ENCODE measurements at places on chromosomes 6 and 20. TPM values are rescaled to one million over a fixed set of nuclear protein-coding genes. Genes with fewer than 3 reads are reported as not detected.

RCAN2 gene
- total RNA-seq, result 15.7 TPM

GRCh38 chr6:90156861-90157260, 139.8 kb downstream of the BACH2 start:
- DNase-seq, result no peak
- H3K27me3 ChIP-seq, result no peaks in the 10 kb centered on the region
- peaks cover 3% of the 10 kb centered on the region for H3K4me1 ChIP-seq
- H3K4me3 ChIP-seq, result no peak overlapping the region
- H3K27ac ChIP-seq, result no peak overlapping the region

ZNF217 gene
- total RNA-seq, result 21.4 TPM

- H3K27me3 ChIP-seq, result no peaks in the 10 kb centered on the region
- peaks cover 27% of the 10 kb centered on the region for H3K4me1 ChIP-seq
- peak; percentile 86 for DNase-seq
- peaks cover 25% of the 10 kb centered on the region for H3K36me3 ChIP-seq
- H3K4me3 ChIP-seq, result peak within 1 kb of the TSS; percentile 97
- peak within 1 kb of the TSS; percentile 92 for H3K27ac ChIP-seq
Measured at GRCh38 chr6:26457806-26458688, at the start of gene BTN2A1. Gene BTN2A1 (plus strand): TSS chr6:26457955. CDS start chr6:26458637, 682 bp downstream.

CALHM6 gene
- total RNA-seq, result 8.2 TPM

- no peaks in the 10 kb centered on the region for H3K4me1 ChIP-seq
- H3K4me3 ChIP-seq, result no peak overlapping the region
- no peak overlapping the region for H3K27ac ChIP-seq
- DNase-seq, result no peak
- no peaks in the 10 kb centered on the region for H3K36me3 ChIP-seq
Measured at GRCh38 chr6:152720974-152721373, 23.3 kb downstream of the MYCT1 start.

BICRAL gene
- 23.9 TPM for total RNA-seq

GRCh38 chr6:75613056-75613501, 11.4 kb downstream of the SENP6 start:
- no peaks in the 10 kb centered on the region for H3K27me3 ChIP-seq
- H3K4me3 ChIP-seq, result no peak overlapping the region
- H3K27ac ChIP-seq, result peak overlapping the region; percentile 73
- H3K36me3 ChIP-seq, result no peaks in the 10 kb centered on the region
- no peak for DNase-seq

GRCh38 chr6:10587656-10588406, 66.7 kb downstream of the GCNT2 start:
- H3K27me3 ChIP-seq, result no peaks in the 10 kb centered on the region
- no peaks in the 10 kb centered on the region for H3K36me3 ChIP-seq
- no peak overlapping the region for H3K4me3 ChIP-seq
- H3K4me1 ChIP-seq, result no peaks in the 10 kb centered on the region
- H3K27ac ChIP-seq, result no peak overlapping the region
- DNase-seq, result no peak

SEMG1 gene
- total RNA-seq, result not detected

MYLK2 gene
- total RNA-seq, result 1.3 TPM

- peaks cover 13% of the 10 kb centered on the region for H3K4me1 ChIP-seq
- H3K4me3 ChIP-seq, result no peak overlapping the region
- H3K27ac ChIP-seq, result no peak overlapping the region
- no peaks in the 10 kb centered on the region for H3K27me3 ChIP-seq
- DNase-seq, result no peak
- H3K36me3 ChIP-seq, result no peaks in the 10 kb centered on the region
Measured at GRCh38 chr6:128516514-128516898, 3.9 kb downstream of the PTPRK start.

- DNase-seq, result no peak
- no peaks in the 10 kb centered on the region for H3K36me3 ChIP-seq
- no peak overlapping the region for H3K4me3 ChIP-seq
- H3K4me1 ChIP-seq, result no peaks in the 10 kb centered on the region
- peaks cover 2% of the 10 kb centered on the region for H3K27me3 ChIP-seq
Measured at GRCh38 chr6:166778046-166778445, 151.0 kb upstream of the RPS6KA2 start.

BPIFB4 gene
- not detected for total RNA-seq

DNA sequence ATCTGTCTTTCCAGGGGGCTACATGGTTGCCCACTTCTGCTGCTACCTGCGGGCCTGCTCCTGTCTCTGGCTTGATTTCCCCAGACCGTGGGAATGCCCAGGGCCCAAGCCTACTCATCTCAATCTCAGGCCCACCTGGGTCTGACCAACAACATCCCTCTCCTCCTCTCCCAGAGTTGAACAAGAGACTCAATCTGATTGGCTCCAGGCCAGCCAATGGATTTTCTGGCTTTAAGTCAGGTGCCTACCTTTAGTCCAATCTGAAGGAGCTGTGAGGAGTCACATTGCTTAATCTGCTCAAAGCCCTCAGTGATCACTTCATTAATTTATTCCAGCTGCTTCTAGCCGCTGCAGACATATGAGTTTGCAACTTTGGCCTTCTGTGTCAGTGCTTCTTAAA, 162.4 kb upstream of the KCNG1 start:
- H3K36me3 ChIP-seq, result no peaks in the 10 kb centered on the region
- H3K27me3 ChIP-seq, result no peaks in the 10 kb centered on the region
- no peak overlapping the region for H3K27ac ChIP-seq
- no peak overlapping the region for H3K4me3 ChIP-seq
- H3K4me1 ChIP-seq, result no peaks in the 10 kb centered on the region

DNA sequence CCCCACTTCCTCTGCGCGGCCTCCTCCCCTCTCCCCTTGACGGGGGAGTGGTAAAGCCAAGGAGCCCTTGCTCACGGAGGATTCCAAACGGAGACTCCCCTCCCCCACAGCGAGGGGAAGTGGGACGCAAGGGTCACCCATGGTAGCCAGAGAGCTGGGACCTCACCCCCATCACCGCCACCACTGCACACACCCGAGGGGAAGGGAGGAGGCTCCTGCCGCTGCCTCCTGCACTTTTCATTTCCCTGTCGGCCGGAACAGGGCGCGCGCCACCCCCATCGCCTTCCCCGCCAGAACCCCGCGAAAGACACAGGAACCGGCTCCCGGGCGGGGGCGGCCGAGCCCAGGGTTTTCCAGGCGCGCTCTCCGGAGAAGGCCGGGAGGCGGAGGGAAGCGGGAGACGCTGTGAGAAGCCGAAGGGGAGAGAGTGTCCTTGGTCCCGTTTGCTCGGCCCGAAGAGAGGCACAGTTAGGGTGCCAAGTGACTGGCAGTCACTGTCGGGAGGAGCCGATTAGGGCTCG, 789 bp downstream of the CCND3 start:
- peak overlapping the region; percentile 90 for H3K27ac ChIP-seq
- no peaks in the 10 kb centered on the region for H3K27me3 ChIP-seq
- H3K4me1 ChIP-seq, result no peaks in the 10 kb centered on the region
- H3K36me3 ChIP-seq, result peaks cover 4% of the 10 kb centered on the region
- H3K4me3 ChIP-seq, result peak overlapping the region; percentile 74
- no peak for DNase-seq

GRCh38 chr6:3119040-3119723, 671 bp downstream of the BPHL start:
- peaks cover 14% of the 10 kb centered on the region for H3K36me3 ChIP-seq
- H3K27ac ChIP-seq, result peak overlapping the region; percentile 89
- H3K4me1 ChIP-seq, result peaks cover 33% of the 10 kb centered on the region
- no peaks in the 10 kb centered on the region for H3K27me3 ChIP-seq
- DNase-seq, result no peak
- H3K4me3 ChIP-seq, result peak overlapping the region; percentile 83

CCN2 gene
- 253 TPM for total RNA-seq

DNA sequence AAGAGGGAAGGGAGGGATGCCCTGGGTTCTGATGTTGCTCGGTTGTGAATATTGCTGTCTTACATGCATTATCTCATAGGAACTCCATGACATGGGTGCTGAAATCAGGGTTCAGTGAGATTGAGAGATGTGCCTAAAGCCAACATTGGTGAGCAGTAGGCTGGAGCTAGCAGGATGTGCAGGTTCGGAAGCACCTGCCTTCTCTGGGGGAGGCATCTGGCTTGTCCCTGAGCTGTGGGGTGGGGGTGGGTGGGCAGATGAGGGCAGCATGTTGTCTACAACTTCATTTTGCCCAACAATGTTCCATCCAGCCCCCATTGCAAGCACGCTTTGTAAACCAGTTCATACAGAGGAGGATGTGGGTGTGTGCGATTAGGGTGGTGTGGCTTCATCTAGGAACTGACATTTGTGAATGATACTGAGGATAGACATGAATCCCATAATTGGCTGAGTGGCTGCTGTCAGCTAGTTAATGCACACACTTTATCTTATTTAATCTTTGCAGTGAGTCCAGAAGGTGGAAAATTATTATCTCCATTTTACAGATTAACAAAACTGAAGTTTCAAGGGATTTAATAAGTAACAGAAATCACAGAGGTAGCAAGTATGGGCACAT, 119.4 kb downstream of the SYNDIG1 start:
- H3K36me3 ChIP-seq, result no peaks in the 10 kb centered on the region
- no peaks in the 10 kb centered on the region for H3K4me1 ChIP-seq
- no peaks in the 10 kb centered on the region for H3K27me3 ChIP-seq
- H3K27ac ChIP-seq, result no peak overlapping the region
- DNase-seq, result no peak
- H3K4me3 ChIP-seq, result no peak overlapping the region

DNA sequence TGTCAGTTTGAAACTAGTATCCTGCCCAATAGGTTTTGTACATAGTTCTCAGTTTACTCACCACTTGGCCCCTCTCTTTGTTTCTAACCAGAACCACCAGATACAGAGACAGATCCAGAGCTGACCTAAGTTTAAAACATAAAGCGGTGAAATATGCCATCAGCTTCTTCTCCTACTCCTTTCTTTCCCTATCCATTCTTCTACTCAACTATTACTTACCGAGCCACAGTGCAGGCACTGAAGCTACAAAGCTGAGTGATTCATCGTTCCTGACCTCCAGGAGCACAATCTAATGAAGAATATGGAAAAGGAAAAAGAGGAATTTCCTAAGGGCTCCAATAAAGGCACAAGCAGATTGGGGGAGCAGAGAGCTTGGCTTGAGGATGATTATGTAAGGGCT, 286.0 kb downstream of the FOXC1 start:
- no peak overlapping the region for H3K27ac ChIP-seq
- H3K27me3 ChIP-seq, result no peaks in the 10 kb centered on the region
- H3K36me3 ChIP-seq, result no peaks in the 10 kb centered on the region

RFX6 gene
- not detected for total RNA-seq

GRCh38 chr6:158237656-158238055, 69.5 kb downstream of the GTF2H5 start:
- no peak overlapping the region for H3K4me3 ChIP-seq
- no peaks in the 10 kb centered on the region for H3K36me3 ChIP-seq
- H3K27me3 ChIP-seq, result no peaks in the 10 kb centered on the region
- H3K4me1 ChIP-seq, result peaks cover 13% of the 10 kb centered on the region

Measured in tibial nerve (tissue), 4 donors.